RCC 7860 (cell line): ENCODE measurements at places on chromosomes 2 and 18.

GRCh38 chr18:31429623-31430022 is 17.9 kb upstream of the DSG3 start:
- DNase-seq = no peak

DNA sequence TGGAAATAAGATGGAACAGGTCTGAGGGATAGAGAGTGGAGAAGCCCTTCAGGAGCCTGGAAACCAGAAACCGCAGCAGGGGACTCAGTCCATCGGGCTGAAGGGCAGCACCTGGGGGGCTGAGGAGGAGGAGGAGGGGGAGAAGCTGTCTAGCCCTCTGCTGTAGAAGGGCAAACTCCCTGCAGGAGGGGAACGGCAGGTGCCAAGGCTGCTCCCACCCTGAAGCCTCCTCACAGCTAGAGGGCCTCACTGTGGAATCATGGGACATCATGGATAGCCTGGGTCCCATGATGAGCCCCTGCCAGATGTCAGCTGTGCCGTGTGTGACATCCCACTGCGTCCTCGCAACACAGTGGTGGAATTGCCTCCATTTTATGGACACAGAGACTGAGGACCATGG is 435 bp downstream of the MYO7B start:
- DNase-seq = no peak

GRCh38 chr2:464562-465309 is 176.8 kb upstream of the ALKAL2 start:
- DNase-seq = no peak

DNA sequence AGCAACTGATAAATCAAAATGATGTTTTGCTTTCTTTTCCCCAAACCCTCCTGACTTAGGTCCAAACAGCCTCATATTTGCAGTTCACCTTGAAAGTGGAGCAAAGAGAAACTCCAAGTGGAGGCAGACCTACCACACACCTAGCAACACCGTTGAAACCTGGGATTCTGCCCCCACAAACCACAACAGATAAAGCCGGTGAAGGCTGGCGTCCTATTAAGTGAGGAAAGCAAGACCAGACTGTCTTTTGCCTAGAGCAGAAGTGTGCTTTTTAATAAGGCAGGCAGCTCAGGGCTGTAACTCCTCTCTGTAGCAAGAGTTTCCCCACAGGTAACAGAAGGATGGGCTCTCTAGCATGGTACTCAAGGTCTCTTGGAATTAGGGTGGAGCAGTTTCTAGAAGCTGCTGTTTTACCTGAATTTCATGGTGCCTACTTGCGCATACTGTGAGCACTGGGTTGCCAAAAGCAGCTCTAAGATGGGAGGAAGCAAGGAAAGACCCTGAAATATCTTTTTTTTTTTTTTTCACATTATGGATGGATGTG is 336.9 kb downstream of the BCL11A start:
- no peak for DNase-seq

GRCh38 chr2:186980787-186981550 is 132.0 kb upstream of the ZSWIM2 start:
- DNase-seq = no peak

DNA sequence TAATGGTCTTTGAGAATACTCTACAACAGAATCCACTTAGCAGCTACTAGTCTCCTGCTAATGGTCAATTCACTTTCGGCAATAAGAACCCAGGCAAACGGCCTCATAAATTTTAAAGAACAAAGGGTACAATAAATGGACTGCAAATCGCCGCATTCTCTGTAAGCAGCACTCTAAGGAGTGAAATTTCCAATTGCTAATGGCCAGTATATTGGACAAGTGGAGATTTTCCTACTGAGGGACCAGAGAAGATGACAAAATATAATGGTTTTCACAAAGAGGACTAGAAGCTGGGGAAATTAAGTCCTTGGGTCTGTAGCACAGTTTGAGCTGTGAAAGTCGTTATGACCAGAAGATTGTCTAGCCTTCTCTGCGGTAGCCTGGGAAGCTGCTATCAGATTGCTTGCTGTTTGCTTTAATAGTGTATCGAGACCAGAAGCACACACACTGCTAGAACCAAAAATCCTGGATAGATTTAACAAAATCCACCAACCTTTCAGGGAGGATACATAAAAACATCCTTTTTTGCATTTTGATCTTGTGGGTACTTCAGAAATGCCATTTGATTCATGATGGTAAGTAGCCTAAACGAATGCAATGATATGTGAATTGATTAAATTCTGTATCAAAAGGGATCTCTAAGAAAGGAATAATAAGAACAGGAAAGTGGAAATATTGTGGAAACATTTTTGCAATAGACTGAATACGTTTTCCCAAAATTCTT is 53.6 kb upstream of the ATP8B1 start:
- DNase-seq = no peak

GRCh38 chr18:48974304-48975119 is 23.7 kb upstream of the SMAD7 start:
- no peak for DNase-seq

GRCh38 chr2:98835831-98836385 is 100.1 kb downstream of the CRACDL start:
- no peak for DNase-seq

- DNase-seq = no peak
These were observed 23.7 kb upstream of the MYO5B start for GRCh38 chr18:50218432-50219197.

DNA sequence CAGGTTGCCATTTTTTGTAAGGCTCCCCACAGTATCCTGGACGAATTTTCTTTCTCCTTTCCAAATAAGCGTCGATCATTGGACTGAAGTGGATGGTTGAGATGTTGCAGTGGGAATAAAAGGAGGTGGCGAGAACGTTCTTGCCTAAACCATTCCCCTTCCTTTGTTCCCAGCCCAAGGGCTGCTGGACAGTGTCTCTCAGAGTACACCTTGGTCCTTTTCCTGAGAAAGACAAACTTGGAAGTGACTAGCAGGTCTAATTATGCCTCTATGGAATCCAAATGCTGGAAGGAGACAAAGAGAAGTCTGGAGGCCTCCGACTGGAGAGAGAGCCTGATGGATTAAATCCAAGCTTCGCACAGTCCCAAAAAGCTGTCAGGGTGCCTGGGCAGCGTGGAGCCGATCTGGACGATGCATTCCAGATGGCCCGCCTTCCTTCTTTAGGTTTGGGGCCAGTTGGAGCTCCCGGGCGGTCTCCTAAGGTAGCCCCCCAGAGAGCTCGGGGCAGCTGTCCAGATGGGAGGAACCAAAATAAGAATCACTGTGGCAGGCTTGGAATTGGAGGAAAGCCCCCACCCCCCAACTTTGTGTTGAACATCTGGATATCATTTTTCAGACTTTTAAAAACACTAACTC is 186.8 kb downstream of the TMEM247 start:
- no peak for DNase-seq

DNA sequence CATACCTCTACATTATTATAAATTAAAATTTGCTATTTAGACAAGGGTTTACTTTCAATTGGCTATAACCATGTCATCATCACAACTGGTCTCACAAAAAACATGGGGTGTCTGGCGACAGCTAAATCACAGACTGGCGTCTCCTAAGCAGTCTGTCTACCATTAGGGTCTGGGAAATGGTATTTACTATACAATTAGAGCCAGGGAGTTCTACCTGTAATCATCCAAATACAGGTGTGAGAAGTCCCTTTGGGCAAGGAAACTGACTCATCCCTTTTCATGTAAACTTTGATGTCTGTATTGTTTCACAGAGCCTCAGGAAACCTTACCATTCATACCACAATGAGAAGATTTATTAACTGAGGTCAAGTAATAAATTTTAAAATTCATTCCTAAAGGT is 126.7 kb downstream of the OLA1 start:
- no peak for DNase-seq

GRCh38 chr2:171345971-171346722 is 87.6 kb downstream of the METTL8 start:
- no peak for DNase-seq

GRCh38 chr2:214630402-214631045 is 179.0 kb downstream of the BARD1 start:
- no peak for DNase-seq

DNA sequence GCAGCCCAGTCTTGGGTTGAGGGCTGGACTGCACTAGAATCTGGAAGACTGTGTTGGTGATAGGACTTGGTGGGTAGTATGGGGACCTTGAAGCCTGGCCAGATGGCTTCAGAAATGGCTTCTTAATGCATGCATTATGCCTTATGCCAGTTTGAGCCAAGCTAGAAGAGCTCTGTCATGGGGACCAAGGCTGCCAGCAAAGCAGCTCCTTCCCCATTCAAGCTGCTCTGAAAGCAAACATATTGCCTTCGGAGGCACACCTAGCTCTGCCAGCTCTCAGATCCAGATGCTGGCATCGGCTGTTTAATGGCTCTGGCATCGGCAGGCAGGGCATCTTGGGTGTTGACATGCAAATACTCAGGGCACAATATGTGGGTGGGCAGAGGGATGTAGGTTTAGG is 59.0 kb upstream of the IGFBP5 start:
- DNase-seq = no peak

GRCh38 chr2:219417374-219417773 is 803 bp upstream of the DES start:
- no peak for DNase-seq

DNA sequence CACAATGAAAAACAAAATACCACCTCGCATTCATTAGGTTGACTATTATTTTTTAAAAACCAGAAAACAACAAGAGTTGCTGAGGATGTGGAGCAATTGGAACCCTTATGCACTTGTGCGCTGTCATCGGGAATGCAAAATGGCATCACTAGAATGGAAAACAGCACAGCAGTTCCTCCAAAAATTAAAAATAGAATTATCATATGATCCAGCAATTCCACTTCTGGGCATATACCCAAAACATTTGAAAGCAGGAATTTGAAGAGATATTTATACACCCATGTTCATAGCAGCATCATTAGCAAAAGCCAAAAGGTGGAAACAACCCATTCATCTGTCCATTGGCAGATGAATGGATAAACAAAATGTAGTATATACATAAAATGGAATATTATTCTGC is 11.9 kb upstream of the NMUR1 start:
- DNase-seq = no peak

DNA sequence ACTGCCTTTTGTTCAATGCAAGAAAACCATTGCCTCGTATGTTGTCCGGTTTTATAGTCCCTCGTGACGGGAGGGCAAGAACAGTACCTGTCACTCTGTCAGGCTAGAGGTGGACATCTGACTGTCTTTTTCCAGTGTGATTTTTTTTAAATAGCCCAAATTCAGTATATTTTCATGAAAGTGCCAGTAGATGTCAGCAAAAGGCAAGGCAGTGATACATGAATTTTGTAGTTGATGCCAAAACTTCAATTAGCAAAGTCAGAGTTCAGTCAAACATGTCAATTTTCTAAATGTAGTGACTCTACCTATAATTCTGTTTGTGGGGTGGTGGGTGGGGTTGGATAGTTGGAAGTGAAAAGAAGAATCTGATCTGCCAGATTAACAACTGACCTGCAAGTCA is 296.0 kb upstream of the MC4R start:
- no peak for DNase-seq

- no peak for DNase-seq
These were observed 106.9 kb downstream of the COLEC12 start for GRCh38 chr18:393574-393957.

DNA sequence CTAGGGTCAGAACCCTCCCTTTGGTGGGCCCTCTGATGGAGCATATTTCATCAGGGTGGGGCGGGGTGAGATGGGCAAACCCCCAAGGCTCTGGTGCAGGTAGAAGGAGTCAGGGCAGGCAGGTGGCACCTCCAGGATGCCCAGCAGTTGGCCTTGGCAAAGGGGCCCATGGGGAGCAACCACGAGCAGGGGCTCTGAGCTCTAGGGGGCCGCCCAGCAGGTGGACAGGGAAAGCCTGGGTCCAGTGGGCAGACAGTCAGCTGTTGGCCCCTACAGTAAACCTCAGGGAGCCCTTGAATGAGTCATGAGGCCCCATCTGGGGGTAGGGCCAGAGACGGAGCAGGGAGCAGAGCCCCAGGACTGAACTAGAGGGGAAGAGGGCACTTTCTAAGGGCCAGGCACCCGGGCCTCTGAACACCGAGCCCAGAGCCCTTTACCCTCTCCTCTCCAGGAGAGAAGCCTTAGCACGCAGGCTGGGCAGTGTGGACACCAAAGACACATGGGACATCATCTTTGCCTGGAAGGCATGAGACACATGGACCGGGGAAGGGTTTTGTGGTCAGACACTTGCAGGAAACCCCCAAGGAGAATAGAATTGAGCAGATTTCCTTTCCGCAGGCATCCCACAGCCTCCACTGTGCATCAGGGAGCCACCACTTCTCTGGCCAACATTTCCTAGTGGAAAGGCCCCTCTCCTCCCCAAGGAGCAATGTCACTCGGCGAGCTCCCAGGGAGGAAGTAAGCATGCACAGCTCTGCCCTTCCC is 257.3 kb downstream of the GLI2 start:
- DNase-seq = no peak

GRCh38 chr2:224136396-224136795 is 97.3 kb upstream of the SERPINE2 start:
- DNase-seq = no peak

DNA sequence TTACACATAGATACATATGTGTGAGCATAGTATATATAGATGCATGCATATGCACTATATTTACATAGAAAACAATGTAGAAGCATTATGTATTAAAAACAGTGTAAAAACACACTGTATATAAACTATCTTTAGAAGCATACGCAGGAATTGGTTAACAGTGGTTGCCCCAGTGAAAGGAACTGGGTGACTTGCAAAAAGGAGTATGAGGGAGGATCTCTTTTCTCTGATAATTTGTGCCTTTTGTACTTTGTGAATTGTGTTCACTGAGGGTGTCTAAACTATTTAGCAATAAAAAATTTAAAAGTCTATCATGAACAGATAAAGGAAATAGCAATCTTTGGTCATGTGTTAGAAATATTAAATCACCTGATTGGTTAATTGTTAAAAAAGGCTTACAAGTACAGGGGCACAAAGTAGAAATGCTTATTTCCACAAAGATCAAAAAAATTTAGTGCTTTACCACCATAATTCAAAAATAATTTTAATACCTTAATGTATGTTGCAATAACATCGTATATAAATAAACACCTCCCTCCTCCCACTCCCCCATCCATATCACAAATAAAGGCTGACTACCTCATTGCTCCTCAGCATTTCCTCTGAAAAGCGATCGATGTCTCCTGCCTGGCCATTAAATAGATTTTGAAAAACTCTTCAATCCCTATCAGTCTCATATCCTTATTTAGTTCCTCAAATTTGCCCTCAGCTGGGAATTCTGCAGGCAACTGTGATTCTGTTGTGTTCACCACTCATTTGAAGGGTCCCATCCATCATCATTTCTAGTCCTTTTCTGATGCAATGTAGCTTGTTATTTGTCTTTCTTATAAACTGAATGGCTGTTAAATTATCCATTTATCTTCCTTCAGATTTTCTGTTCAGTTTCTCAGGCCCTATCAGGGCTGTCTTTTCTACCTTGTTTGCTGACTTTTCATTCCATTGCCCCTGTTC is 257.3 kb downstream of the AGPS start:
- DNase-seq = no peak

DNA sequence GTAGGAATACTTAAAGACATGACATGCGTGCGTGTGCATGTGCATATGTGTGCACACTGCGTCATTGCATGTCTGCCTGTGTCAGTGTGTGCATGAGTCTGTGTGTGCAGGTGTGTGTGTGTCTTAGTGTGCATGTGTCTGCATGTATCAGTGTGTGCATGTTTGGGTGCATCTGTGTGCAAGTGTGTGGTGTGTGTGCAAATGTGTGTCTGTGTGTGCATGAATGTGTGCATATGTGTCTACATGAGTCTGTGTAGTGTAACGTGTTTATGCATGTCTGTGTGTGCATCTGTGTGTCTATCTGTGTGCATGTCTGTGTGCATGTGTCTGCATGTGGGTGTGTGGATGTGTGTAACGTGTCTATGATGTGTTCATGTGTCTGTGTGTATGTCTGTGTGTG is 30.5 kb downstream of the KCNG2 start:
- DNase-seq = no peak
